ENCODE measurements at places on chromosomes 4 and X.
A peak's percentile ranks its signal among the peaks of the same experiment; 100 is the strongest.

GRCh38 chr4:185778307-185778706, 33.7 kb downstream of the SORBS2 start:
- peak; percentile 43 for DNase-seq

DNA sequence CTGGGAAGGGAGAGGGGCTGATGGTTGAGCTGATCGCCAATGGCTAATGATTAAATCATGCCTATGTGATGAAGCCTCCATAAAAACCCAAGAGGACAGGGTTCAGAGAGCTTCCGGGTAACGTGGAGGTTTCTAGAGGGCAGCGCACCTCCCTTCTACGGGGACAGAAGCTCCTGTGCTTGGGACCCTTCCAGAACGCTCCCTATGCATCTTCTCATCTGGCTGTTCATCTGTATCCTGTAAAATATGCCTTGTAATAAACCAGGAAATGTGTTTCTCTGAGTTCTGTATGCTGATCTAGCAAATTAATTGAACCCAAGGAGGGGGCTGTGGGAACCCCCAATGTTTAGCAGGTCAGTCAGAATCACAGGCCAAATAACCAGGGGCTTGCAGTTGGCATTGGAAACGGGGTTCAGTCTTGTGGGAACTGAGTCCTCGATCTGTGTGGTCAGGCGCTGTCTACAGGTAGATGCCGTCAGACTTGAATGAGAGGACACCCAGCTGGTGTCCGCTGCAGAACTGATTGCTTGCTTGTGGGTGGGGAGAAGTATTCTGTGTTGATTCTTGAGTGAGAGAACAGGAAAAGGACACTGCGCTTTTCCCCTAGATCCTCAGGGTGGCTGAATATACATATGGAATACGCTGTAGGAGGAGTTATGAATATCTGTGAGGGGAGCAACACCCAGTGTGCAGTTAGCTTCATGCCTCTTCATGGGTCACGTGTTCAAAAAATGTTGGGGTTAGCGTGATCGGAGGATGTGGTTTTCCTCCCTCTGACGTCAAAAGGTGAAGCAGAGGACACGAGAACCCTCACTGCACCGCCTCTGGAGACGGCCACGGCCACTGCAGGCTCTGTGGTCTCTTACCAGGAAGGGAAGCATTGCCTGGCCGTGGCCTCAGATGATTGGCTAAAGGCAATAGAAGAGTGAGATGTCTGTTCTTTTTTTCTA, 29.2 kb downstream of the HTT-AS start:
- DNase-seq = peak; percentile 93

DNA sequence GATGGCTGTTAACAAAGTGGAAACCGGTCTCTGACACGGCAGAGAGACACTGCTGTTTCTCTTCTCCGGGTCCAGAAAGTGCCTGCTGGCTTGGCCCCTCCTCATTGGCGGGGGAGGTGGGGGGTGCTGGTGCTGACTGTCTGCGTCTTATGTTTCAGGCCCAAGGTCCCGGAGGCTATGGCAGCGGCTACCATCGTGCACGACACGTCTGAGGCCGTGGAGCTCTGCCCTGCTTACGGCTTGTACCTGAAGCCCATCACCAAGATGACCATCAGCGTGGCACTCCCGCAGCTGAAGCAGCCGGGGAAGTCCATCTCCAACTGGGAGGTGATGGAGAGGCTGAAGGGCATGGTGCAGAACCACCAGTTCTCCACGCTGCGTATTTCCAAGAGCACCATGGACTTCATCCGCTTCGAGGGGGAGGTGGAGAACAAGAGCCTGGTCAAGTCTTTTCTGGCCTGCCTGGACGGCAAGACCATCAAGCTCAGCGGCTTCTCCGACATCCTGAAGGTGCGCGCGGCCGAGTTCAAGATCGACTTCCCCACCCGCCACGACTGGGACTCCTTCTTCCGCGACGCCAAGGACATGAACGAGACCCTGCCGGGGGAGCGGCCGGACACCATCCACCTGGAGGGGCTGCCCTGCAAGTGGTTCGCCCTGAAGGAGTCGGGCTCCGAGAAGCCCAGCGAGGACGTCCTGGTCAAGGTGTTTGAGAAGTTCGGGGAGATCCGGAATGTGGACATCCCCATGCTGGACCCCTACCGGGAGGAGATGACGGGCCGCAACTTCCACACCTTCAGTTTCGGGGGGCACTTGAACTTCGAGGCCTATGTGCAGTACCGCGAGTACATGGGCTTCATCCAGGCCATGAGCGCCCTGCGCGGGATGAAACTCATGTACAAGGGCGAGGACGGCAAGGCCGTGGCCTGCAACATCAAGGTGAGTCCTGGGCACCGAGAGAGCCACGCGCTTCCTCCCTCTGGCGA, 2.2 kb downstream of the AKAP17A start:
- DNase-seq = no peak

DNA sequence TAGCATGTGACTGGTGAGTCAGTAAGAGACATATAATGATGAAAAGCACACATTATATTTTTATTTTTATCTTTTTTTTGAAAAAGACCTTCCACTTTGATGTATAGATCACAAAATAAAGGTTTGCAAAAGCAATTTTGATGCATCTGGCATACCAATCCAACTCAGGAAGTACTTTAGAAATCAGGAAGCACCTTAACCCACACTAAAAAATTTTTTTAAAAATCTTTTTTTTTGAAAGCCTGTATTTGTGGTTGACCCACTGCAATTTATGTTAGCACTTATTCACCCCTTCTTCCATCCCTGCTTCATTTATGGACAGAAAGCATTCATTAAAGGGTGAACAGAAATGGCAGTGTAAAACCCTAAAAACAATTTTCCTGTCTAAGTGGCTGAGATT, 16.6 kb downstream of the TMEM255A start:
- no peak for DNase-seq

- DNase-seq = no peak
Measured at GRCh38 chr4:144499777-144500176, 146.2 kb upstream of the HHIP start.

DNA sequence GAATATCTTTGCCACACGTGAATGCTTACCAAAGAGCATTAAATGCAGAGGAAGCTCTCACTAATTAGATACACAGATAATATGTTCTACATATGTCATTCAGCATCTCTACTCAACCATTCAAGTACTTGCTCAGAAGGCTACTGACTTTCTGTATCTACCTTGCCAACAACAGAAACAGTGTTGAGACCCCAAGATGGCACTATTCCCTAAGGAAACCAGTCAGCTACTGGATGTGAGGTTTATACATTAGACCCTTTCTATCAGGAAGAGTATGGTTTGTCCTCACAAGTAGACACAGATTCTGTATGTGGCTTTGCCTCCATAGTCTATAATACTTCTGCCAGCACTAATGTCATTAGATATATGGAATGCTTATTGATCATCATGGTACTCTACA, 443.9 kb upstream of the INTU start:
- DNase-seq = no peak

DNA sequence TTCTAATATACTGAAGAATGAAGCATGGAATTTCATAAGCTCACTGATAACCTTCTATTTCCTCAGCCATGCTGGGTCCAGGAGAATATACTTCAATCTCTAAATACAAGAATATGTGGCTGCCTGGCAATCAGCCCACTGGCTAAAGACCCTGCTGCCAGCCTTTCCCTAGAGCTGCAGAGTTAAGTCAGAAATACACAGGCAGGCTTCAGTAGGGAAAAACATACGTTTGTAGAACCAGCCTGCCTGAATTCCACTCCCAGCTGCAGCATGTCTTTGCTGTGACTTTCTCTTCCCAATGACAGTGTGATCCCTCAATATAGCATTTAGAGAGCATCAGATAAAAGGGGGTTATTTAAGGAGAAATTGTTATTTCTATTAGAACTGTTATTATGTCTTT, 289.1 kb downstream of the PCDH19 start:
- no peak for DNase-seq

DNA sequence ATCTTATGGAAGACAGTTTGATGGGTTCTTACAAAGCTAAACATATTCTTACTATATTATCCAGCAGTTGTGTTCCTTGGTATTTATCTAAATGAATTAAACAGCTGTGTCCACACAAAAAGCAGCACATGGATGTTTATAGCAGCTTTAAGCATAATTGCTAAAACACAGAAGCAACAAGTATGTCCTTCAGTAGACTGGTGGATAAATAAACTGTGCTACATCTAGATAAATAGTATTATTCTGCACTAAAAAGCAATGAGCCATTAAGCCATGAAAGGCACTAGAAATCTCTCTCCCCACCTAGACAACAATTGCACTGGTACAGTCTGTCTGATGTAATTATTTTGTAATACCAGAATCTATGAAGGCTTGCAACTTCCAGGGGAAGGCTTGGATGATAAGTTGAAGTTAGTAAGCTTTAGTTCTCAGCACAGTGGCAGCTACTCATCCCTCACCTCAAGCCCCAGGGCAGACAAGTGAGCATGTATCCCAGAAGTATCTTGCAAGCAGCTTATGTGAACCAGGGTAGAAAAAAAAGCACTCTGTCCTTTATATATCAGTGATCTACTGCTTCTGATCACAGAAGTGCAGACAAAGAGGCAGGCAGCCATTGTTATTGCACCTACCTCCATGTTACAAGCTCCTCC, 36.9 kb downstream of the WDR17 start:
- no peak for DNase-seq

- no peak for DNase-seq
Measured at GRCh38 chrX:138651494-138651893, 60.0 kb downstream of the FGF13 start.

GRCh38 chr4:11748164-11748872, 319.6 kb upstream of the HS3ST1 start:
- DNase-seq = peak; percentile 71

DNA sequence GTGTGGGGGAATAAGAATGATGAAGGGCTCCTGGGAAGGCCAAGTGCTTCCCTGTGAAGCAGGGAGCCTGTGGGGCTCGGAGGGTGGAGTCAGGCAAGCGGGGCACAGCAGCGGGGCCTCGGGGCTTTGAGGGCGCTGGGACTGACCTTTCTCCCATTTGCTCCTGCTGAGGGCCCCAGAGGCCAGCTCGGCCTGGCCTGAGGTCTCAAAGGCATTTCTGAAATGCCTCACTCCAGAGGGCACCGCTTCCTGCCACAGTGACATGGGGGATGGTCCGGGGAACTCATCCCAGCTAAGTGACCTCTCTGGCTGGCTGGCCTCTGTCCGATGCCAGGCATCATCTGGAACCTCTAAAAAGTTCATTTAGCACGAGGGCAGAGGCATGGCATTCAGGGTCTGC, 98.8 kb upstream of the STX18 start:
- no peak for DNase-seq

DNA sequence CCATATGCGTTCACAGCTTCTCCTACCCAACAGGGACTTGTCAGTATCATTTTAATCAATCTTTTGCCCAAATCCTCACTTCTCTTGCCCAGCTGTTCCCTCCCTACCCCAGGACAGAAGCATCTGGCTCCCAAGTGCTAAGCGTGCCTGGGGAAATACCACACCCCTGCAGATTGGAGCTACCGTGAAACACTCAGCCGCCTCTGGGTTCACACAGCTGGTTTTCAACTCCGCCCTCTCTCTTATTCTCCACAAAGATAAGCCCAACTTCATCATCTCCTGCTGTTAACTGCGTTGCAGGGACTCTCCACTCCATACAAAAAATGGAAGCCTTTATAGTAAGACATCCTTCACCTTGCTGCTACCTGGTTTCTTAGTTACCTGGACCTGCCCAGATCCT, 147.3 kb upstream of the FTHL17 start:
- DNase-seq = no peak

DNA sequence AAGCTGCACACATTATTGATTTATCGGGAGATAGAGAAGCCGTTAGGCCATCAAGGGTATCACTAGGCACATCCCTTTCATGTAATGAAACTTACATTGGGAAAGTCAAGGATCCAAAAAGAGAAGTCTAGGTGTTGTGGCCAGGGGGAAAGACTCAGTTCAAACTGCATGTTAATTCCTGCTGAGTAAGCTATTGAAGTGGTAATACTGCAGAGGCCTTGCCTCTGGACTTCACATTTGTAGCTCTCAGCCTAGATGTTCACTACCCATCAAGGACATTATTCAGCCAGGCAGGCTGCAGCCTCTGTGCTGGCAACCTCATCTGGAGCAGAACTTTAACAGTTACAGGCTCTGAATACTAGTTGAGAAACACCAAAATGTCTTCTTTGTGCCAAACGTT, 2094.5 kb upstream of the AGA start:
- no peak for DNase-seq

- DNase-seq = no peak
Measured at GRCh38 chrX:113470166-113470565, 629.5 kb upstream of the AMOT start.

GRCh38 chr4:3365326-3365725, 72.5 kb downstream of the RGS12 start:
- DNase-seq = no peak

DNA sequence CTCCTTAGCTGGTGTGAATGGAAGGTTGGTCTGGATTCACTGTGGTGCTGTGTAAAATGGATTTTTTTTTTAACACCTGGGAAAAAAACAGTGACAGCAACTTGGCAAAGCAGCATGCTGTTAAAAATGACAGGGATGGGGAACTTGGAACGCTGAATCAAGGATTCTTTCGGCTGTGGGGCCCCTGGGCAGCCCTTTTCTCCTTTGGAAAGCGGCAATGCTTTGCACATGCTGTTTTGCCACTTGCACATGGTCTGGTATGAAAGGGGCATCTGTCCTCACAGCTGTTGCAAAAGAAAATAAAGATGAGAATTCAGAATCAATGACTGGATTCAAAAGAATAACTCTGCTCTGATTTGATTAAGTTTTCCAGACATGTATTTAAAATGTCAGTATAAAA, 10.7 kb upstream of the PIGA start:
- DNase-seq = no peak

GRCh38 chrX:48468693-48469691, 1.1 kb downstream of the SLC38A5 start:
- DNase-seq = no peak

GRCh38 chr4:67929426-67929825, 33.9 kb downstream of the TMPRSS11A start:
- DNase-seq = no peak

- no peak for DNase-seq
Measured at GRCh38 chrX:48752498-48752897, 9.0 kb upstream of the GLOD5 start.

DNA sequence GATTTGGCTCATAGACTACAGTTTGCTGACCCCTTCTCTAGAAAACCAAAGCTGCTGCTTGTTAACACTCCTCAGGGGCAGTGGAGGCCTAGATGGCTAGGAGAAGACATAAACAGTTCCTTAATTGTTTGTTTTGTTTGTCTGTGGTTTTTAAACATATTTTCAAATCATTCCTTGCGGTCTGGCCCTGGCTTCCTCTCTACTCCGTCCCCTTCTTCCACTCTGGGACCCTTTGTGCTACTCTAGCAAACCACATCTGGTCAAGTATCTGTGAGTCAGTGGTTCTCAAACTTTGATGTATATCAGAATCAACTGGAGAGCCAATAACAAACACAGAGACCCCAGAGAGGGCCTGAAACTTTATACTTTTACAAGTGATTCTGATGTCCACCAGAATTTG, 36.1 kb downstream of the FRMPD4 start:
- no peak for DNase-seq

GRCh38 chr4:136634121-136634520, 898.2 kb downstream of the PCDH18 start:
- no peak for DNase-seq

DNA sequence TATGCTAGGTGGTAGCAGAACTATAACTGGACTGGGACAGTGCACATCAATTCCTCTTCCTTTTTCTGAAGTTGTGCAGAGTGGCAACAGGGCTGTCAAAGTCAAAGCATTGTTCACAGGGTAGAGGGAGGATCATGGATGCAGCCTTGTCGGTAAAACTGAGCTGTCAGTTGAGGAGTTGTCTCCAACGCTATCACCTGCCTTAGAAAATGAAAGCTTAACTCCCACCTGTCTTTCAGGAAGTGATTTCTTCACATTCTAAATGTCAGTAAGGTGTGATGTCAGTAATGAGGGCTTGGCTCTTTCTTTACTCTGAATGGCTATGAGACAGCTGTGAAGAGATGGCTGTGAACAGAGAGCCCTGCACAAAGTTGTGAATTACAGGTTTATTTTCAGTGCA, 66.4 kb upstream of the BANK1 start:
- no peak for DNase-seq
